ENCODE measurements at places on chromosomes 7 and 10.
A peak's percentile ranks its signal among the peaks of the same experiment; 100 is the strongest.

- DNase-seq = peak; percentile 51
Observed at GRCh38 chr10:110387983-110388686, 83.4 kb upstream of the SMNDC1 start.

GRCh38 chr10:12502526-12503274 lies 153.4 kb downstream of the CAMK1D start:
- no peak for DNase-seq

DNA sequence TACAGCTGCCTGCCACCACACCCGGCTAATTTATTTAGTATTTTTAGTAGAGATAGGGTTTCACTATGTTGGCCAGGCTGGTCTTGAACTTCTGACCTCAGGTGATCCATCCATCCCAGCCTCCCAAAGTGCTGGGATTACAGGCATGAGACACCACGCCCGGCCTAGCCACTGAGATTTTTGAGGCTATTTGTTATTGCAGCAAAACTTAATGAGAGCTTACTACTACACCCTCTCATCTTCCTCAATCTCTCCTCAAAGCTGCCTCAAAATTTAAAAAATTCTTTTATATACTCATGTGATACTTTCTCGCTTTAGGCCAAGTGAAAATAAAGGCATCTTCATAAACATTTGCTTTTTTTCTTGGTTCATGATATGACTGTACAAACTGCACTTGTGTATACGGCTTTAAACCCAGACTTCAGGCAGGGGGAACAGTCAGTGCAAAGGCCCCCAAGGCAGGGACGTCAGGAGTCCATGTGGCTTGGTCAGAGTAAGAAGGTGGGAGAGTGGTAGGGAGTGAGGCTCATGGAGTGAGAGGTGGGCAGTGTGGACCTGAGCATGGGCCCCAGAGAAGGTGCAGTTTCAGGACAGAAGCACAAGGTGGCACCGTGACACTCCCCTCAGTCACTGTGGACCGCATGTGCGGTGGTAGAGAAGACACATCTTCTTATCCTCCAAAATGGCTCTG lies 55.5 kb downstream of the SYPL1 start:
- DNase-seq = peak; percentile 89

DNA sequence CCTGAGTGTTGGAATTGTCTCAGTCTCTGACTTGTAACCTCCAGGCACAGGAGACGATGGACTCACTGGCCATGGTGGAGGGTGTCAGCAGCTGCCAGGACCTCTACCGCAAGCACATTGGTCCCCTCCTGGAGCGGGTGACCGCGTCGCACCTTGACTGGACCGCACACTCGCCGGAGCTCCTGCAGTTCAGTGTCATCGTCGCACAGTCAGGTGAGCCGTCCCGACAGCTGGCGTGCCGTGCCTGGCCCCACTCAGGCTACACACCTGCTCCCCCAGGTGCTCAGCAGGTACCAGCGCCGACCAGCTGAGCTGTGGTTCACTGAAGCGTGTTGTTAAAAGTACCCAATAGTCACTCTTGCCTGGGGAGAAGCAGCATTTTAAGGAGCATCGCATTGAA lies 36.7 kb upstream of the PRKAR1B start:
- DNase-seq = no peak

- DNase-seq = peak; percentile 28
Observed at GRCh38 chr7:73683788-73684693, 644 bp downstream of the BUD23 start.

GRCh38 chr7:153433223-153433622 lies 619.0 kb upstream of the DPP6 start:
- no peak for DNase-seq

- DNase-seq = no peak
Observed at GRCh38 chr10:119041326-119041725, 11.8 kb downstream of the NANOS1 start.

- no peak for DNase-seq
Observed at GRCh38 chr10:119705434-119705831, 20.4 kb upstream of the INPP5F start.

- no peak for DNase-seq
Observed at GRCh38 chr10:87589645-87590051, 70.0 kb upstream of the PAPSS2 start.

- peak; percentile 87 for DNase-seq
Observed at GRCh38 chr10:11679946-11680345, 62.2 kb upstream of the ECHDC3 start.

DNA sequence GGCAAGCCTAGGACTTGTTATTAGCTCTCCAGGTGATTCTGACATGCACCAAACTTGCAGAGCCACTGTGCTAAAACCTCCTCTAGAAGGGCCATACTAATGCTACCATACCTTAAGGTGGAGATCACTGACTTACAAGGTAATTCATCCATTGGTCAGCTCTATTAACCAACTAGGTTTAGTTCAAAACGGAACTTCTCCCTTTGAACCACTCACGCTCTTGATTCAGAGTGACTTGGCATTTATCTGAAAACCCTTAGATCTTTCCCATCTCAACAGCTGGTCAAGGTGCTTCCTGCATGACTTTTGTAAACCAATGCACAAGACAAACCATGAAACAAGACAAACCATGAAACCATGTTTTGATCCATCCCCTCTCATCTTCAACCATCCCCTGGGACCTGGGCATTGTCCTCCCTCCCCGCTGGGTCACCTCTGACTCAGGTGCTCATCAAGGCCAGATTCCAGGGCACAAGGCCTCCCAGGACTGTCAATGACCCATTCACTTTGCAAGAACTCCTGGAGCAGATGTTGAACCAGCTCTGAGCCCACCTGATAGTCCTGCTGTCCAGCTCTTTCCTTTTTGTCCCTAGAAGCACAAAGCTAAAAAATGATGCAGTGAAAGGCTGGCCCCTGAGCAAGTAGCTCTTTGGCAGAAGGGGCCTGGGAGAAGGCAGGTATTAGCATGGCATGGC lies 18.8 kb downstream of the IMPDH1 start:
- DNase-seq = no peak

- no peak for DNase-seq
Observed at GRCh38 chr10:59346321-59346720, 16.0 kb downstream of the FAM13C start.

DNA sequence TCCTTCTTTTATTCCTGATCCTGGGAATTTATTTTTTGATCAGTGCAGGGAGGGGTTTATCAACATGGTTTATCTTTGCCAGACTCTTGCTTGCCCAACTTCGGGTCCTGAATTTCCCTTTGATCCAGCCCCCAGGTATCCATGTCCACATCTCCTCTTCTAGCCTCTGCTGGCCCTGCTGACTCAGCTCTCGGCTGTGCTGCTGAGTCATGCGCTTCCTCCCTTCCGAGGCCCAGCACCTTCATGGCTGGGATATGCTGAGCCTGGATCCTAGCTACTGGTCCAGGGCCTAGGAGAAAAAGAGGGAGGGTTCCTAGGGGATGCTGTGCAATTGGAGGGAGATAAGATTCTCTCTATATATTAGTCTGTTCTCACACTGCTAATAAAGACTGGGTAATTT lies 380.7 kb upstream of the SHH start:
- DNase-seq = peak; percentile 13

DNA sequence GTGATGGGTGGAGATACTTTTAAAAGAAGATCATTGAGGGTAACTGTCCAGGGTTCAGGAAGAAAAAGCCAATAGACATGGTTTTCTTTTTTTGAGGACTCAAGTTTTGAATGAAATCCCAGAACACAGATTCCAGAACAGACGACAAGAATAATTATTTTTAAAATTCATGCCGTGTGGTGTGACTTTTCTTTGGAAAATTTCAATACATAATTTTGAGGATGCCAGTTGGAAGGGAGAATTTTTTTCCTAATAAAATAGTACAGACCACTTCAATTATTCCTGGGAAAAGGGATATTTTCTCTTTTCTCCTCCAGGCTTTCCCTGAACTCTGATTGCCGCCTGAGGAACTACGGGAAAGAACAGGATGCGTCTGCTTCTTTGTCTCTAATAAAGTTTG lies 951.4 kb downstream of the KCNMA1 start:
- DNase-seq = no peak

- peak; percentile 75 for DNase-seq
Observed at GRCh38 chr10:16809074-16809718, 8.0 kb downstream of the RSU1 start.

GRCh38 chr10:34655286-34656170 lies 159.6 kb downstream of the PARD3 start:
- peak; percentile 71 for DNase-seq

- DNase-seq = peak; percentile 31
Observed at GRCh38 chr10:125154529-125154928, 5.8 kb downstream of the CTBP2 start.

- DNase-seq = no peak
Observed at GRCh38 chr10:79552143-79552542, 8.1 kb downstream of the SFTPA2 start.

DNA sequence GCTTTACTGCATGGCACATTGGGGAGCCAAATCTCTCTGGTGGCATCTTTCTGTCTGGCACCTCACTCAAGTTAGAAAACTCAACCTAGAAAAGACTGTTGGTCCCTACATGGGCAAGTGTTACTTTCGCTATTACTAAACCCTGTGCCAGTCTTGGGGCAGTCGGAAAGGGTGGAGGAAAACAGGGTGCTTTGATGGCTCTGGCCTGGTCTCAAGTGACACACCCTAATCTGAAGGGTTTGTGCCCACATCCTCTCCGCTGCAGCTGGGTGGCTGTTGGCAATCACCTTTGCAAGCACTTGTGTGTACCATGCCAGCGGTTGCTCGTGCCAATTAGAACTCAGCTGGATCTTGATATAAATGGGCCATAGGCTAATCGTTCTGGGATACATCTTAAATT lies 159.8 kb upstream of the ITGB1 start:
- no peak for DNase-seq

Measured in lung microvascular endothelial cell (primary cell).